A673 (cell line): ENCODE measurements at places on chromosomes 1 and 21. TPM values are rescaled to one million over a fixed set of nuclear protein-coding genes. Genes with fewer than 3 reads are reported as not detected.

- H3K27ac ChIP-seq: no peak overlapping the region
- peaks cover 34% of the 10 kb centered on the region for H3K4me1 ChIP-seq
- no peaks in the 10 kb centered on the region for H3K36me3 ChIP-seq
Measured at GRCh38 chr1:98045767-98046641, 125.2 kb upstream of the DPYD start.

RGS13 gene
- 0.09 TPM in 1 of 2 replicates, not detected in the other for total RNA-seq

DNA sequence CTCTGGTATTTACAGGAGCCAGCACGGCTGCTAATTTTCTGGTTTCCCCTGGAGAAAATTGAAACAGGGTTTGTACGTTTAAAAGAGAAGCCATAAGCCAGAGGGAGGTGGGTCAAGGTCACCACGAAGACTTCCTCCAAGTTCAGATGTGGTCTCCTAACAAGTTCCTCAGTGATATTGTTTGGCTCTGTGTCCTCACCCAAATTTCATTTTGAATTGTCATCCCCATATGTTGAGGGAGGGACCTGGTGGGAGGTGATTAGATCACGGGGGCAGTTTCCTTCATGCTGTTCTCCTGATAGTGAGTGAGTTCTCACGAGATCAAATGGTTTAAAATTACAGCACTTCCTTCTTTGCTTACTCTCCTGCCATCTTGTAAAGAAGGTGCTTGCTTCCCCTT lies 295.4 kb upstream of the DAB1 start:
- H3K4me1 ChIP-seq: peaks cover 35% of the 10 kb centered on the region
- H3K36me3 ChIP-seq: no peaks in the 10 kb centered on the region
- peak; percentile 63 for DNase-seq
- H3K27me3 ChIP-seq: no peaks in the 10 kb centered on the region
- H3K27ac ChIP-seq: peak overlapping the region; percentile 69
- H3K4me3 ChIP-seq: no peak overlapping the region

DNA sequence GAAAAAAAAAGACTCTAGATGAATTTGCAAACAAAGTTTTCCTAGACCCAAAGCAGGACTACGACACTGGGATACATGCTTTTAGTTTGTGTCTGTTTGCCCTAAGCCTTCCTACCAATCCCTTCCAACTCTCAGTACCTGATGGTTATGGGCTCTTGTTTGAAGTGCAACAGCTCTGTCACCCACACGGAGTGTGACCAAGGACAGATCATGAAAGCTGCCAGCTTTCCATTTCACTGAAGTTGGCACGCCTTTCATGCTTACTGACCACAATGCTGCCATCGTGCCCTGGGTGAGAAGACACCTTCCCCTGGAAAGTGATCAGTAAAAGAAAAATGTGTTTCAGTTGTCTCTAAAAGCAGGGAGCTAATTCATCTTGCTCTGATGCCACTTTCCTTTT lies 312.5 kb upstream of the PTBP2 start:
- no peaks in the 10 kb centered on the region for H3K36me3 ChIP-seq
- H3K4me3 ChIP-seq: no peak overlapping the region
- no peaks in the 10 kb centered on the region for H3K4me1 ChIP-seq

HUNK gene
- 1.9 and 2.1 TPM in 2 replicates for total RNA-seq

TBCE gene
- 22.1 and 26.3 TPM in 2 replicates for total RNA-seq

PLA2G5 gene
- not detected in 2 replicates for total RNA-seq

GRCh38 chr21:14547834-14548513 lies 1.9 kb upstream of the SAMSN1 start:
- H3K27me3 ChIP-seq: no peaks in the 10 kb centered on the region
- no peaks in the 10 kb centered on the region for H3K36me3 ChIP-seq
- no peak for DNase-seq
- H3K27ac ChIP-seq: no peak overlapping the region

S100A10 gene
- total RNA-seq: 34.0 and 42.4 TPM in 2 replicates

AQP10 gene
- total RNA-seq: not detected in 2 replicates

- H3K4me1 ChIP-seq: peaks cover 32% of the 10 kb centered on the region
- H3K27me3 ChIP-seq: no peaks in the 10 kb centered on the region
- H3K4me3 ChIP-seq: no peak overlapping the region
- H3K27ac ChIP-seq: no peak overlapping the region
- peak; percentile 87 for DNase-seq
Measured at GRCh38 chr1:33367485-33368405, 46.8 kb upstream of the A3GALT2 start.

RIMKLA gene
- 0.04 and 0.24 TPM in 2 replicates for total RNA-seq

DNA sequence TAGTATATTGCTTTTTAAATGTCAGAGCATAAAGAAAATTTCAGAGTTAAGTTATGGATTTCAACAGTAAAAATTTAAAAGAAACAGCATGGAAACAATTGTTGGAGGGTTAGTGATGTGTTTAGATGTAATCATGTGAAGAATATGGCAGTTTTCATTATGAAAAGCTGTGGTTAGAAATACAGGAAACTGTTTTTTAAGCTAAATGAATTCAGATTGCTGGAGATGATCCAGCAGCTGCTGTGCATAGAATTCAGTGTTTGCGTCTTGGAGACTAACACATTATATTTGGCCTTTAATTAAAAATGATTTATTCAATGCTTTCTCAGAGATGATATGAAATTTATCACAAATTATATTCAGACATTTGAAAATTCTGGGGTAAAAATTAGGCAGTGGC lies 273.6 kb upstream of the LRRC7 start:
- H3K36me3 ChIP-seq: no peaks in the 10 kb centered on the region
- H3K27ac ChIP-seq: no peak overlapping the region
- no peaks in the 10 kb centered on the region for H3K4me1 ChIP-seq
- H3K27me3 ChIP-seq: no peaks in the 10 kb centered on the region
- H3K4me3 ChIP-seq: no peak overlapping the region

- H3K4me1 ChIP-seq: no peaks in the 10 kb centered on the region
- no peaks in the 10 kb centered on the region for H3K36me3 ChIP-seq
- H3K4me3 ChIP-seq: peak overlapping the region; percentile 29
- no peak overlapping the region for H3K27ac ChIP-seq
- peak; percentile 93 for DNase-seq
Measured at GRCh38 chr1:156892190-156893047, 1.1 kb upstream of the PEAR1 start.

MYCBP gene
- 25.1 and 31.6 TPM in 2 replicates for total RNA-seq

GRCh38 chr1:53122961-53123413 lies 19.5 kb downstream of the SLC1A7 start:
- DNase-seq: no peak
- no peaks in the 10 kb centered on the region for H3K4me1 ChIP-seq
- no peak overlapping the region for H3K27ac ChIP-seq
- H3K27me3 ChIP-seq: no peaks in the 10 kb centered on the region
